NCI-H748 treated with DMSO at 0.1 percent for 48 hours (cell line): ENCODE measurements at places on chromosomes 4 and X.

DNA sequence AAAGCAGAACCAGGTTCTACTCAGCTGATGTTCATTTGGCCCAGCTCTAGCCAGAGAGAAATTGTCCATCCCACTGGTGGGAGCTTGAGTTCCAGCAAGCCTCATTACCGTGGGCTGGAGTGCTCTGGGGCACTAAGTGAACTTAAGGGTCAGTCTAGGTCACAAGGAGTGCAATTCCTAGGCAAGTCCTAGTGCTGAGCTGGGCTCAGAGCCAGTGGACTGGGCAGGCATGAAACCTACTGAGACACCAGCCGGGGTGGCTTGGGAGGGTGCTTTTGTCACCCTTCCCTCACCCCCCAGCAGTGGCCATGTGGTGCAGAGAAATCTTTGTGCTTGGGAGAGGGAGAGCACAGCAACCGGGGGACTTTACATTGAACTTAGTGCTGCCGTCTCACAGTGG, 39.4 kb downstream of the GSX2 start:
- no peak for DNase-seq

DNA sequence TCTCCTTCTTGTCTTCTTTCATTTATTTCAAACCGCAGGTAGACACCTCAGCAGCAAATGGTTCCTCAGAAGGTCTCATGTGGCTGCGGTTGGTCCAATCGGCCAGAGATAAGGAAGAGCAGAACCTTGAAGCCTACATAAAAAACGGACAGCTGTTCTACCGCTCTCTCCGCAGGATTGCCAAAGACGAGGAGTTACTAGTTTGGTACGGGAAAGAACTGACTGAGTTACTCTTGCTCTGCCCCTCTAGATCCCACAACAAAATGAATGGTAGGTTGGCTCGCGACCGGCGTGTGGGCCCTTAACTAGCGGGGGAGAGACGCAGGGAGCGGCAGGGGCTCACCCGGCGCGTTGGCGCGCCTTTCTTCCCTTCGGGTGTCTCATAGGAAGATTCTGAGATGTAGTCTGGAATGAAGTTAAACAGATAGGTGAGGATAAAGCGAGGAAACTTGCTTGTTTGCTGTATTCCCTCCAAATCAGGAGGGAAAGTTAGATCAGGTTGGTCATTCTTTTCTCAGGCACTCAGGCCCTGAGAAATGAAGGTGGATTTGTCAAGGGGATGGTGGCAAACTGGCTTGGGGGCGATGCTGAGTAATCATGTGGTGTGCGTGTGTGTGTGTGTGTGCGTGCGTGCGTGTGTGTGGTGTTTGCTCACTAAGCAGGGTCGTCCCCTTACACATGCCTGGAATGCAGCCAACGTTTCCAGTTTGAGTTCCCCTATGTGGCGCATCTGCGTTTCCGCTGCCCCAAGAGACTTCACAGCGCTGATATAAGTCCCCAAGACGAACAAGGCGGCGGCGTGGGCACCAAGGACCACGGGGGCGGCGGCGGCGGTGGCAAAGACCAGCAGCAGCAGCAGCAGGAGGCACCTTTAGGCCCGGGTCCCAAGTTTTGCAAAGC, 4.2 kb downstream of the PRDM8 start:
- no peak for DNase-seq

DNA sequence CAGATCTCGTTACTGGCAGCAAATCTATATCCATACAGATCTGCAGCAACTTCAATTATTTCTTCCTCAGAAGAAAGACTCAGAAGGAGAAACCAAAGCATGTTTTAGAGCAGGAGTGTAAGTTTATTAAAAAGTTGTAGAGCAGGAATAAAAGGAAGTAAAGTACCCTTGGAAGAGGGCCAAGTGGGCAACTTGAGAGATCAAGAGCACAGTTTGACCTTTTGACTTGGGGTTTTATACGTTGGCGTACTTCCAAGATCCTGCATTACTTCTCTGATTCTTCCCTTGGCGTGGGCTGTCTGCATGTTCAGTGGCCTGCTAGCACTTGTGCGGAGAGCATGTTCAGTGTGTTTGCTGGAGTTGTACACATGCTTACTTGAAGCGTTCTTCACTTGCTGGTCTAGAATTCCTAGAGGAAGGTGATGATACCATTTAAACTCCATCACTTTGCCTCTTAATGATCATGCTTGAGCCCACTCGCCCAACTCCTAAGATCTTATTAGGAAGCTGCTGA, 1114.7 kb upstream of the PABPC4L start:
- no peak for DNase-seq

- DNase-seq: no peak
These were observed 10.6 kb downstream of the C4orf54 start for GRCh38 chr4:99647071-99647470.

DNA sequence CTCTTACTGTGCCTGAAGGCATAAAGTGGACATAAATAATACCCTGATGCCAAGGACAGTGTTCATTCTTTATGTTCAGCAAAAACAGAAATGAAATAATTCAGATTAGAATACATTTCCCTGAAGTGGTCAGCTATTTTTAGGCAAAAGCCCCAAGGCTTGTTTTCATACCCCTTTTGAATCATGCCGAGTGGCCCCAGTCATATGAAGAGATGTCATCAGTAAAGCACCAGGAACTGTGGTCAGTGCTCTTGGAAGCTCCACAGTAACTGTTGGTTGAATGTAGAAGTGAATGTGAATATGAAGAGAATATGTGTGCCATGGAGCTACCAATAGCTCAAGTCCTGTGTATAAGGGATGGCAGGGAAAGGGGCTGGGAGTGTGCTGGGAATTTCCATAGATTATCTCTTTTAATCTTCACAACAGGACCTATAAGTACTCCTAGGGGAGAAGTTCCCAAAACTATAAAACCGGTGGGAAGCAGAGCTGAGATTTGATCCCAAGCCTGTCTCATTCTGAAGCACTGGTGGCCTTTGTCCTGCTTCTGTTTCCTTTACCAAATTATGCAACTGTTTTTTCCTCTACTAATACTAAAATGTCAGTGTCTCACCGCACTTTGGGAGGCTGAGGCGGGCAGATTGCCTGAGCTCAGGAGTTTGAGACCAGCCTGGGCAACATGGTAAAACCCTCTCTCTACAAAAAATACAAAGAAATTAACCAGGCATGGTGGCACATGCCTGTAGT, 52.6 kb downstream of the FNIP2 start:
- no peak for DNase-seq

DNA sequence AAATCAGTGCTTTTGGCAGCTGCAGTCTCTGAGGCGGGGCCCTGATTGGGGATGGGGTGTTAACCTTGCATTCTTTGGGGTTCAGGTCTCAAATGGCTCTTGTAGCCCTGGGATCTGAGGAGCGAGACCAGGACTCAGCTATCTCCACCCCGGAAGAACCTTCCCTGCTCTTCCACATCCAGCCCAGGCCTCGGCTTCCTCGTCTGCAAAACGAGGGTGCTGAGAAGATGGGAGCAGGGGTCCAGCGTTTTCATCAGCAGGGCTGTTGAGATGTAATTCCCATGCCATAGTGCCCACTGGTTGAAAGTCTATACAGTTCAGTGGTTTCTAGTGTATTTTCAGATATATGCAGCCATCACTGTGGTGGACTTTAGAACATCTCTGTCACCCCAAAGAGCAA, 34.6 kb upstream of the WFS1 start:
- DNase-seq: no peak

- peak; percentile 20 for DNase-seq
These were observed 644.1 kb upstream of the AGA start for GRCh38 chr4:178086320-178086719.

GRCh38 chrX:153158319-153158718, 20.8 kb upstream of the MAGEA1 start:
- DNase-seq: no peak

DNA sequence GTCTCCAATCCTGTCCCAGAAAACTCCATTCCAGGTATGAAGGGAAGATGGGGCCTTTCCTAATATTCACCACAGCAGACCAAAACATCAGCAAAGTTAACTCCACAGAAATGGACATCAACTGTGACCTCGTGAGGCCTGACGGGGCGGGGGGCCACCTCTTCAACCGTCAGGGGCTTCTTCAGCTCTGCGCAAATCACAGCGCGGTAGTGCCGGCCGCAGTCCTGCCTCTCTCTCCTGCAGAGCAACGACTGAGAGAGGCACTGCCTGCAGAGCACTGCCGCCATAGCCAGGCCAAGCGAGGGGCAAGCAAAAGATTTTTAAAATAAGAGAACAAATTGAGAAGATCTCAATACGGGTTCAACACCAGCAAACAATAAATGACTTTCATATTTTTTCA, 226.2 kb downstream of the STPG2 start:
- DNase-seq: no peak

DNA sequence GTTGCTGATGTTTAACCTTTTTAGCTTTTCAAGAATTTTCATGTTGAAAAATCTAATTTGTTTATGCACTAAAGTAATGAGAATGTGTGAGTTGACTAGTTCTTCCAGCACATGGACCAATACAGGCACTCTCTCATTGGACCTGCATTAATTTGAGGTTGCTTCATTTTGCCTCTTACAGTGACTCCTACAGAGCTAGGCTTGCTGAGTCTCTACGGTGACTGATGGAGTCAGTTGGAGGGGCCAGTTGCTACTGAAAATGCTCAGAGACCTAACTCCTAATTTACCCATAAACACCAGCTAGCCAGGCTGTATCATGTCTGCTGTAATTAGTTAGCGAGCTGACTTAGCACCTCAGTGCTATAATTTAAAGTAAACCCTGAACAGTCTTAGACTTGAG, 10.9 kb downstream of the MTHFD2L start:
- no peak for DNase-seq

DNA sequence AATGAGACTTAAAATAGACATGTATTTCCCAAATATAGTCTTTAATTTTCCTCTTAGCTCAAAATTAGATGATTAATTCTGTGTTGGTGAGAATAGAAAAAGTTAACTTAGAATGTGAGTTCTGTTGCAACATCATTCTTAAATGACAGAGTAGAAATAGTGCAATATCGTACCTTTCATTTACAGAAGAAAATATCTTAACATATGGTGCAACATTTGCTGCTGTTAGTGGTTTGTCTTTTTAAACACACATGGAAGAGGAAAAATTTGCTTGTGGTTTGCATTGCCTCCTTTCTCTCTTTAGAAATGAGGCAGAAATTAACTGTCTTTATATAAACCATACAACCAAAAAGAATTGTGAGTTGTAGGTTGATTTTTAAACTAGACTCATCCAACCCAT, 39.3 kb upstream of the FHDC1 start:
- DNase-seq: no peak

GRCh38 chr4:77651820-77652219, 46.2 kb downstream of the CXCL13 start:
- no peak for DNase-seq

DNA sequence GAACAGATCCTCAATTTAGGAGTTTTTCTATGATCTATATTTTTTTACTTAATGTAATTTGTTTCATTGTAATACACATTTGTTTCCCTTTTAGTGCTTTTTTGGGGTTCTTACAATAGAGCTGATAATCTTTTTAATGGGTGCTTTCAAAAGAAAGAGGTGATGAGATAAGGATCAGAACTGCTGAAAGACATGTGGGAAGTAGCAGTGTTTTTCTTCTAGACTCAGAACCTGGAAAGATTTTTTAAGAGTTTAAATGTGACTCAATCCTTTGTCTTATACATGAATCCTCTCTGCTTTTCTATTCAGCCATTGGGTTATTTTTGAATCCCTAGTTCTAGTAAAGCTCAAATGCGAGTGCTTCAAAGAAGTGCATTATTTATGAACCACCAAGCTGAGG, 25.6 kb downstream of the UCHL1 start:
- no peak for DNase-seq

- no peak for DNase-seq
These were observed 50.3 kb downstream of the NSUN7 start for GRCh38 chr4:40800064-40800463.

- DNase-seq: no peak
These were observed 595.9 kb downstream of the ADGRL3 start for GRCh38 chr4:61795998-61796397.

DNA sequence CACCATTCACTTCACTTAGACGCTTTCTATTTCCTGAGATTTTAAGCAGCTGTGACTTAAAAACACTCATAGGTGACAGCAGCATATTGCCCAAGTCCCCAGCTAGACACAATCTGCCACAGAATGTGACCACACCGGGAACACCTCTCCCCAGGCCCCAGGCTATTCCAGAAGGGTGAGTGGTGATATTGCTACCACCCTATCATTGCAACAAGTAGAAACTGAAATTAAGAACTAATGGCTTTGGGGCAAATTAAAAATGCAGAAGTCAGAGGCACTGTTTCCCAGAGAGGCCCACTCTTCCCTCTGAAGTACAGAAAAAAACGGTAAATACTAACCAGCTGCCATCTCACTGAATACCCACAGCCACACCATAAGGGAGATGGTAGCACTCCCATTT, 35.0 kb downstream of the QDPR start:
- DNase-seq: no peak

GRCh38 chr4:89000844-89001360, 56.1 kb downstream of the FAM13A start:
- DNase-seq: peak; percentile 91

DNA sequence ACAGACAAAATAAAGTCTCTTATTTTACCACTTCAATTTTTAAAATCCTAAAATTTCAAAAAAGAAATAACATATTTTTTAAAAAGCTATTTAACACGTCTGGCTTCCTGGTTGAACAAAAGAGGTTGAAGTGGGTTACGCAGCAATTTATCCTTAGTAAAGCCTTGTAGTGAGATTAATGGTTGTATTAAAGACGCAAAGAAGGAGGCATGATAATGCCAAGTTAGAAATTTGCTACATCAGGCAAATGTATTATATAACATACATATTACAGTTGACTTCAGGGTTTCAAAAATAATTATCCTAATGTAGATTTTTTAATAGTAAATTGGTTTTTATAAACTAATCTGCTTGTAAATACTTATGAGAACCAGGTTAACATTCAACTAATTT, 35.3 kb downstream of the ANKRD17 start:
- DNase-seq: no peak

DNA sequence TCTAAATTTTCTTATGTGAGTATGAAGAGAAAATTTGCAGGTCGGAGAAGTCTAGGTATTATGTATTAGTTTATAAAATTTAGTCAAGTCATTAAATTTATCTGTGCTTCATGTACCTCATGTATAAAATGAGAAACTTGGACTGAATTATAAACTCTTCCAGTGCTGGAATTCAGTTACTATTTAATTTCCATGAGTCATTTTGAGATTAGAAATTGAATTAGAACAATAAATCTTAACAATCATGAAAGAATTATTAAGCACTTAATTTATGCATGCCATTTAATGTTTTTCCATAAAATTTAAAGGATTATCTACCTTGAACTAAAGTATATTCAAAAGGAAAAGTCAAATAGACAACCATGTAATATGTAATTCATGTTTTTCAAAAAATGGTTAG, 195.8 kb downstream of the MAD2L1 start:
- DNase-seq: no peak

DNA sequence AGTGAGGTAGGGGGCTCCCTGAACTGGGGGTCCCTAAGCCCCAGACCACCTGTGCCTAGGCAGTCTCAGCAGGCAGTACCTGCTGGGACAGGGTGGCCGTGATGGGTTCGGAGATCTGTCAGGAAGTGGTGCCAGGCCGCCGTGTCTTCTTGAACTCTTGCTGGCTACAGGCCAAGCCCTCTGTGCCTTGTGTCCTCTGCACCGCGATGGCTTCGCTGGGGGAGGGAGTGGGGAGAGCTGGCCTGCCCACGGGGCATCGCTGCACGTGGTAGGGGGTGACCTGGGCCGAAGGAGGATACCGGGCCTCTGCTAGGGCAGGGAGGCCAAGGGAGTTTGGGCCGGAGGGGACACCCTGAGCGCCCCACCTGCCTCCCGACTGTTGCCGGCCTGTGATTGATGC, 96.7 kb upstream of the NKX1-1 start:
- no peak for DNase-seq

- no peak for DNase-seq
These were observed 314.0 kb downstream of the FRMPD4 start for GRCh38 chrX:12452268-12452667.
